Neural progenitor cell (in vitro differentiated cells): ENCODE measurements at places on chromosomes 5 and 9.
A peak's percentile ranks its signal among the peaks of the same experiment; 100 is the strongest.

- DNase-seq = peak; percentile 44
Measured at GRCh38 chr9:134175291-134175807, 11.0 kb upstream of the RNU6ATAC start.

- no peak for DNase-seq
Measured at GRCh38 chr5:139062910-139063663, 135.1 kb downstream of the SIL1 start.

- no peak for DNase-seq
Measured at GRCh38 chr5:134131578-134132350, 17.3 kb downstream of the TCF7 start.

GRCh38 chr5:30781643-30782042, 411.8 kb upstream of the CDH6 start:
- DNase-seq = no peak

- no peak for DNase-seq
Measured at GRCh38 chr9:22237497-22238363, 208.9 kb upstream of the DMRTA1 start.

GRCh38 chr5:161372682-161373344, 173.7 kb downstream of the GABRB2 start:
- peak; percentile 13 for DNase-seq

- DNase-seq = no peak
Measured at GRCh38 chr9:115109486-115109885, 8.5 kb downstream of the TNC start.

DNA sequence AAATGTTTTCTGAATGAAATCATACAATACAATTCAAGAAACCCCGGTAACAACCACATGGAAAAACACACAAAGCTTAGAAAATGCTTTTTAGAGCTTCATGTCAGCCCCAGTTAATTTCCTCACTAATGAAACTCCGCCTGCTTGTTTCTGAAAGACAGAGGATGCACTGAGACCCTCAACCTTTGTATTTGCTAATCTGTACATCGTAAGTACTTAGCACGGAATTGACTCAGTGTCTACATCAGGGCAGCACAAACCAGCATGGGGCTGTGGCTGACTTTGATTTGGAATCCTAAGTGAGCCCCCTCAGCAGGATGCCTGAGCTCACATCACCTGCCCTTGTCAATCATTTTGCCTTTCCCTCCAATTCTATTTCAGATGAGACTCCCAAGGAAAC, 499.1 kb upstream of the MPDZ start:
- peak; percentile 63 for DNase-seq

GRCh38 chr5:126354012-126354857, 69.0 kb upstream of the GRAMD2B start:
- DNase-seq = peak; percentile 49
